ENCODE measurements at places on chromosomes 16 and 17. TPM values are rescaled to one million over a fixed set of nuclear protein-coding genes. Genes with fewer than 3 reads are reported as not detected.

The ZNF205 gene
- total RNA-seq: 21.0 TPM

DNA sequence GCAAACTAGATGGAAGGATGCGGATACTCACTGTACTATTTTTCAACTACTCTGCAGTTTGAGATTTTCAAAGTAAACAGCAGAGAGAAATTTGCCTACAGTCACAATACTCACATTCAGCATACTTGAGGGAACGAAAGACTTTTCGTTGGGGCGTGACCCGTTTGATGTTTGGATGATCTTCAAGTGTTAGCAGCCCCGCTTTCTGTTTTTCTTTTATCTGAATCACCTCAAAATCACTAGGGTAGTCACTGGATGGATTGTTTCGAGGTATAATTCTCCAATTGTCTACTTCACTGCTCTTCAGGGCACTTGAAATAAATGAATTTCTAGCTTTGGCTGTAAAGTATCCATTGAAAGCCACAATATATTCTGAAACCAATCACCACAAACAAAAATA is 17.8 kb downstream of the MBTPS1 start:
- DNase-seq: peak; percentile 30

The TMEM235 gene
- total RNA-seq: not detected

DNA sequence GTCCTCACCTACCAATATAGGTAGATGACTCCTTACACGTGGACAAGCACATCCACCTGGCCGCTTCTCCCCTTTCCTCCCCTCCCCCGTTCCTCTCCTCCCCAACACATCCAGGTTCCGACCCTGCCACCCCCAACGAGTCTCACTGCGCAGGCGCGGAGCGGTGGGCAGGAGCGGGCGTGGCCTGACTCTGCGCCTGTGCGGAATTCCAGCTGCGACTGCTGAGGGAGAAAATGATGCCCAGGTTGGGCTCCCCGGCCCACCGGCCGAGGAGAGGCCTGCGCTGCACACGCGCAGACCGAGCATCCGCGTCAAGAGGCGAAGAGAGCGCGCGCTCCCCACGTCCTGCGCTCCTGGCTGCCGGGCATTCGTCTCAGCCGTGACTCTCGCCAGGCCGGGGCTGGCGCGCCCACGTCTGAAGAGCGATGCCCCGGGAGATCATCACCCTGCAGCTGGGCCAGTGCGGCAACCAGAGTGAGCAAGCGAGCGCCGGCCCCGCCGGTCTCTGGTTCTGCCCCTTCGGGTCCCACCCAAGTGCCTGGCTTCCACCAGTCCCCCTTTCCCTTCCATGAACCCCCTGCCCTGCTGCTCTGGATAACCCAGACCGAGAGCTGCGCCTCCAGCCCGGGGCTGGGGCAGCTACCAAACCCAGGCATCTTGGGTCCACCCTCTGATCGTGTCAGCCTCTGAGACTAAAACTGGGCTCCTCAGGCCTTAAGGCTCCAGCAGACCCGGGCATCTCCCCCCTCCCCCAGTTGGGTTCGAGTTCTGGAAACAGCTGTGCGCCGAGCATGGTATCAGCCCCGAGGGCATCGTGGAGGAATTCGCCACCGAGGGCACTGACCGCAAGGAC is at the start of gene TUBG2:
Gene TUBG2, plus strand, starts transcription at position 206 of the 853 bp plus-strand sequence. Its CDS starts 220 bp downstream, at position 426.
- peak; percentile 86 for DNase-seq

DNA sequence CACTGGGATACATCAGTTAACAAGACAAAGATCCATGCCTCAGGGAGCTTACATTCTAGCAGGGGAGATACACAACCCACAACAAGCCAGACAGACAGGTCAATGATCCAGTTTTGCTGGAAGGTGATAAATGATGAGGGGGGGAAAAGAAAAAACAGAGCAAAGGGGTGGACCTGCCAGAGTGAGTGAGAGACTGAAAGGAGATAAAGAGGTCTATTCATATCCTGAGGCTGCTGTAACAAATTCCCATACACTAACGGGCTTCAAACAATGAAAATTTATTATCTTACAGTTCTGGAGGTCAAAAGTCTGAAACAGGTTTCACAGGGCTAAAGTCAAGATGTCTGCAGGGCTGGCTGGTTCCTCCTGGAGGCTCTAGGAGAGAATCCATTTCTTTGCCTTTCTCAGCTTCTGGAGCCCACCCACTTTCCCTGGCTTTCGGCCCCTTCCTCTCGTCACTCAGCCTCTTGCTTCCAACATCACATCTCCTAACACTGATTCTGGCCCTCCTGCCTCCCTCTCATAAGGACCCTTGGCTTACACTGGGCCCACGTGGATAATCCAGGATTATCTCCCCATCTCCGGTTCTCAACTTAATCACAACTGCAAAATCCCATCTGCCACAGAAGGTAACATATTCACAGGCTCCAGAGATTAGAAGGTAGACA is 81.5 kb downstream of the GAS7 start:
- DNase-seq: no peak

DNA sequence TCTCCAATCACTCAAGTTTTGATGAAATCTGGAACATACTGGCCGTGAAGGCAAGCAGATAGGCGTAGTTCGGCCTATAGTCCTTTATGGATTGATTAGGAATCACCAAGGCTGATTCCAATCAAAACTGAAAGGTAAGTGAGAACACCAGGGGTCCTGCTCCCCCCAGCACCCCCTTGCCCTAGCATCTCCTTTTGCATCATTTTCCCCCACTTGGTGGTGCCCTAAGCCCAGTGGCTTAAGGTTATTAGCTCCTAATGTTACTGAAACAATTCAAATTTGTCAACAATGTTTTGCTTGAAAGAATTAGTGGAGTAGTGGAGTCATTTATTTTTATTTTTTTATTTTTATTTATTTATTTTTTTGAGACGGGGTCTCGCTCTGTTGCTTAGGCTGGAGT is 4.9 kb downstream of the SLFN14 start:
- DNase-seq: no peak

- DNase-seq: no peak
Measured at GRCh38 chr16:74321356-74321755, 24.7 kb downstream of the PSMD7 start.

The HSD11B2 gene
- total RNA-seq: not detected

The BCL6B gene
- total RNA-seq: not detected

The SULT1A1 gene
- total RNA-seq: 94.4 TPM

DNA sequence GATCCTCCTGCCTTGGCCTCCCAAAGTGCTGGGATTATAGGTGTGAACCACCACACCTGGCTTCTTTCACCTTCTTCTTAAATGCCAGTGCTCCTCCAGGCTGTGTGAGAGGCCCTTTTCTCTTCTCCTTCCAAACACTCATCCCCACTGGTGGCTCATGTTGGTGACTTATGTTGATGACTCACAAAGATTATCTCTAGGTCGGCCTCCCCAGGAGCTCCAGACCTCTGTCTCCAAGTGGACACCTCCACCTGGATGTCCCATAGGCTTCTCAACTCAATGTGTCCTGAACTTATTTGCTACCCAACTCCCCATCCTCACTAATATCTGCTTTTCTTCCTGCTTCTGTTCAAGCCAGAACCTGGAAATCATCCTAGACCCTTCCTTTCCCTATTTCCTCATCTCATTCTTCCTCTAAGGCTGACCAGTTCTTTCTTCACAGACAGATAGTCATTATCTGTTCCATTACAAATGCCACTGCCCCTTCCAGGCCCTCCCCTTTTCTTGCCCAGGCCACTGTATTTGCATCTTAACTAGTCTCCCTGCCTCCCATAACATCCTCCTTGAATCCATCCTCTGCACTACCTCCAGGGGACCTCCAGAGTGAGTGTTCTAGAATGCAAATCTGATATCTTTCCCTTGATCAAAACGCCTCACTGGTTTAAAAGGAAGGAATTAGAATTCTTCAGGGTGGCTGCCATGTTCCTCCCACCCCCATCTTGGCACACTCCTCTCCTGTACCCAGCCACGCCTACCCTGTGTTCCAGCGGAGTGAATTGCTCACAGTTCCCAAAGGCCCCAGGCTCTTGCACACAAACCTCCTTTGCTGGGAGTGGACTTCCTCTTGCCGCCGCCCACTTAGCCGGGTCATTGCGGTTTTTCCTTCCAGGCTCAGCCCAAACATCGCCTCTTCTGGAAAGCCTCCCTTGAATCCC is 34.8 kb upstream of the FBXO47 start:
- no peak for DNase-seq

The GLTPD2 gene
- not detected for total RNA-seq

DNA sequence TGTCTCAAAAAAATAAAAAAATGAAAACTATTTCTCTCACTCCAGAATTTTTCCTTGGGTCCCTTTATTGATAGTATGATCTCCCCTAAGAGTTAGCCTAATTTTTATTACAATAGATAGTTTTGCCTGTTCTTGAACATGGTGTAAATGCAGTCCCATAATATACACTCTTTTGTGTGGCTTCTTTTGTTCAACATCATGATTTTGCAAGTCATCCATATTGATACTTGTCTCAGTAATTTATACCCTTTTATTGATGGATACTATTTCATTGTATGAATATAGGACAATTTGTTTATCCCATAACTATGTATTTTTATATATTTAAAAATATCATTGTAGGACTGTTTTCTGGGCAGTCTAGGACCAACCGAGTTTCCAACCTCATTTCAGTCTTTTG is 207.0 kb downstream of the UTP18 start:
- DNase-seq: no peak

DNA sequence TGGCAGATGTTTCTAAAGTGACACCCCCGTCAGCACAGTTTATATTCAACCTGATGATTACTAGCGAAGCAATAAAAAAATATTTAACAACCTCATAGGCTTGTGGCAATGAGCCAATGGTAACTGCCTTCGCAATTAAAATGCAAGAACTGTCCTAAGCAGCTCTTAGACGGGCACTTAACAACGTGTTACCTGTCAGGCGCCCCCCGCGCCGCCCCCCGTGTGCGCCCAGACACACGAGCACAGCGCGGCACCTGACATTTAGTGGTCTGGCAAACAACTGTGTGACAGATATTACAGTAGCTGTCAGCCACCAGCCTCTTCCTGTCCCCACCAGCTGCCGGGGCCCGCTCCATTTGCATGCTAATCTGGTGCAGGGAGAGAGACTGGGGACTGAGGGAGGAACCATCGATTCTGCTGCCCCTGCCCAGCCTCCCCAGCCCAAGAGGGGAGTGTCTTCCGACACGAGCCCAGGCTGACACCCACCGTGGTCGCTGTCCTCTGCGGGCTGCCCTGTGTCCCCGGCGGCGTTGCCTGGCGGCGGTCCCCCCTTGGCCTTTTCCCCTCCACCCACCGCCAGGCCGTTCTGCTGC is 12.7 kb downstream of the NDUFAF8 start:
- DNase-seq: no peak

DNA sequence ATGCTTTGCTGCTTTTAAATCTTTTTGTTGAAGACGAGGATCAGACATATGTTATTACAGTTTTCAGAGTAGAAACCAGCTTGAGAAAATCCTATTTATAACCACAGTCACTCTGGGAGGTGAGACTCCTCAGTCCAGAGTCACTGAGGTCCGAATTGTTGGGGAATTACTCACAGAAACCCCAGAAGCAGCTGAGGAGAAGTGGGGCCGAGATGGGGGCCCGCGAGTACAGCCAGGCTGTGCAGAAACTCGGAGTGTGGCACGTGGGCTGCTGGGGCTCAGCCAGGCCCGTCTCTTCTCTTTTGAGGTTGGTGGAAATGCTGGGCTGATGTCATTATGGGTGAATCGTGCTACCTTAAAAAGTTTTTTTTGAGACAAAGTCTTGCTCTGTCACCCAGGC is 14.4 kb upstream of the GNG13 start:
- peak; percentile 90 for DNase-seq

DNA sequence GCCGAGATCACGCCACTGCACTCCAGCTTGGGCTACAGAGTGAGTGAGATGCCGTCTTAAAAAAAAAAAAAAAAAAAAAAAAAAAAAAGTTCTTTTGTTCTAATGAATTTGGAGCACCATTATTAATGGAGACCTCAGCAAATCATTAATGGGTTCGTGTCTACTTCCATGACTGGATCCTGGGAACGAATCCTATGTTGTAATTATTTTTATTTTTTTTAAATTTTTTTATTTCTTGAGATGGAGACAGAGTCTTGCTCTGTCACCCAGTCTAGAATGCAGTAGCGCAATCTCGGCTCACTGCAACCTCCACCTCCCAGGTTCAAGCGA is 30.7 kb downstream of the SPOP start:
- DNase-seq: no peak

- DNase-seq: no peak
Measured at GRCh38 chr16:51133183-51133582, 17.9 kb downstream of the SALL1 start.

The USB1 gene
- 15.5 TPM for total RNA-seq

DNA sequence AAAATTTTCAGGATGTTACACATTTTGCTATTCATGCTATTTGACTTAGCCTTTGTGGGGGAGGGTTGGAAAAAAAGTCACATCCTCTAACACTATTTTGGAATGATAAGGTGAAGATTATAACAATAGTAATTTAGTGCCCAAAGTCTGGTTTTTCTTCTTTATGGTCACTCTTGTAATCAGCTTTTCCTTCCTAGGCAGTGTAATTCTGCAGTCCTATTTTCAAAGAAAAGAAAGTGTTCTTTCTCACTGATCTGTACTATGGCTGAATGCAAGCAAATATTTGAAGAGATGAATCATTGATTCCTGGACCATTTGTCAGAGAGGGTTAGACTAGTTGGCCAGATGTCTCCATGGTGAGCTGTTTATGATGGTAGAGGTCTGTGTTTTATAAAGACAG is 8.4 kb downstream of the RSPRY1 start:
- peak; percentile 90 for DNase-seq

DNA sequence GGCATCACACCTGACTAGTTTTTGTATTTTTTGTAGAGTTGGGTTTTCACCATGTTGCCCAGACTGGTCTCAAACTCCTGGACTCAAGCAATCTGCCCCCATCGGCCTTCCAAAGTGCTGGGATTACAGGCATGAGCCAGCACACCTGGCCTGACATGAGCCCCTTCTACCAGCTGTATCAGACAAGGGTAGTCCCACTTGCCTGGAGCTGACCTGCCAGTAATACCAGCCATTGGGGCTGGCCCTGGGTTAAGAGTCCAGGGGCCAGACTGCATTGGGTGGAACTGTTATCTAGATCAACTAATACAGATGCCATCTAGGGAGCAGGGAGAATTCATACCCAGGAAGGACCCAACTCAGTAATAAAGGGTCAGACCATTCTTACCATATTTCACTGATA is 28.1 kb downstream of the WSB1 start:
- DNase-seq: no peak

- peak; percentile 95 for DNase-seq
Measured at GRCh38 chr16:75108792-75109731, 7.5 kb downstream of the LDHD start.

DNA sequence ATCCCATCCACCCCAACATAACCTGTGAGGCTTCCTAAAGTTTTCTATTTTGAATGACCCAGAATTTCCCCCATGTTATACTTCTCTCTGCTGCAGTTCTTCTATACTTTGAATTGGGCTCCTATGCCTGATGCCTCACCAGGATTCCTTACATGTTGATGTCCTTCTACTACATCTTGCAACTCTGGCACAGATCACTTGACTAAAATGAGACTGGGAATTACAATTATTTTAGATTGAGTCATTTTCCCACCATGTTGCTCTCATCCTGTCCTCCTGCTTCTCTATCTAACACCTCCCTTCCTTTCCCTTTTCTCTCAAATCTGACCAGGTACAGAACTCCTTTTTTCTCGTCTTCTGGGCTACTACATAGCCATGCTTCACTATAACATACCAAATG is 314.0 kb upstream of the KCNJ16 start:
- no peak for DNase-seq

The PRR11 gene
- total RNA-seq: 32.5 TPM

- DNase-seq: peak; percentile 70
Measured at GRCh38 chr17:74833501-74834377, 25.9 kb downstream of the GRIN2C start.

The ITGAX gene
- total RNA-seq: 4.1 TPM

The ATXN1L gene
- total RNA-seq: 6.5 TPM

The EXOC3L1 gene
- 0.50 TPM for total RNA-seq

All from A172 (cell line).